Adrenal gland (tissue), 19 donors: ENCODE measurements at places on chromosomes 16 and 17. TPM values are rescaled to one million over a fixed set of nuclear protein-coding genes. Genes with fewer than 3 reads are reported as not detected.

CDT1 gene
- 0.52 TPM for total RNA-seq

YPEL2 gene
- total RNA-seq, result 18.4 TPM

ACAP1 gene
- total RNA-seq, result 12.0 TPM

COL1A1 gene
- total RNA-seq, result 61.2 TPM

SLC5A10 gene
- total RNA-seq, result not detected
